ENCODE measurements at places on chromosomes 7 and 10.

GRCh38 chr10:115720121-115720520, 552.9 kb downstream of the GFRA1 start:
- no peak for DNase-seq

- no peak for DNase-seq
Observed at GRCh38 chr10:124564881-124565280, 103.3 kb downstream of the LHPP start.

GRCh38 chr7:130096243-130096827, 26.0 kb downstream of the KLHDC10 start:
- DNase-seq, result no peak

GRCh38 chr7:40232242-40232893, 97.6 kb downstream of the SUGCT start:
- peak; percentile 19 for DNase-seq

DNA sequence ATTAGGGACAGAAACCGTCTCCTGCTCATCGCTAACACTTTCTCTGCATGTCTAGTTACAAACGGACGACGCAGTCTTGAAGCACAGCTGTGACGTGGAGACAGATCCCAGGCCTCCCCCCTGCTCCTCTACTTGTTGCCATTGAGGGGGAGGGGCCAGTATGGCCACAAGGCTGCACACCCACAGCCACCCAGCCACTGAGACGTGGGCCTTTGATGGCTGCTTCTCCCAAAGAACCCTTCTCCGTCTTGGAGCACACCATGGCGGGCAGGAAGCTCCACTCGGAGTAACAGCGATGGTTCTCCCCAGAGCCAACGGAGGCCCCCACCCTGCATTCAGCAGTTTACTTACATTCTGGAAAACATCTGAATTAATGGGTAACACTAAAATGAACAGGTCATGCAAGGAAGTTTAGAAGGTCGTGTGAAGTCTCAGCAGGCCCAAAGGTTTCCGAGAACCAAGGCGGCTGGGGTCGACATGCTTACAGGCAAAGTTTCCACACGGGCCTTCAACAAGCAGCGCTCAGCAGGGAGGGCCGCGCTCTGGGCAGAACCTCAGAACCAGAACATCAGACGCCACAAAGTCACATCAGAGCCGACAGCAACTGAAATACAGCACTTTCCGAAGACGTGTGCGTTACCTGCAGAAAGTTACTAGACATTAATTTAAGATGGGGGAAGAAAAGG, 169.6 kb downstream of the DIP2C start:
- no peak for DNase-seq

DNA sequence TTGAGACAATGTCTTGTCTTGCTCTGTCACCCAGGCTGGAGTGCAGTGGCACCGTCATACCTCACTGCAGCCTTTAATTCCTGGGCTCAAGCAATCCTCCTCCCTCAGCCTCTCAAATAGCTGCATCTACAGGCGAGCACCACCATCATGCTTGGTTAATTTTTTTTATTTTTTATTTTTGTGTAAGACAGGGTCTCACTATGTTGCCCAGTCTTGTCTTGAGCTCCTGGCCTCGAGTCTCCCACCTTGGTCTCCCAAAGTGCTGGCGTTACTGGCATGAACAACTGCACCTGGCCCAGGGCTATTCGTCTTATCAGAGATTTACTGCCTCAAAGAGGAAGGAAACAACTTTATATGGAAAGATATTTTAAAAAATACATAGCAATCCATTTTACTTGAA, 102.8 kb upstream of the NUPR2 start:
- DNase-seq, result no peak

DNA sequence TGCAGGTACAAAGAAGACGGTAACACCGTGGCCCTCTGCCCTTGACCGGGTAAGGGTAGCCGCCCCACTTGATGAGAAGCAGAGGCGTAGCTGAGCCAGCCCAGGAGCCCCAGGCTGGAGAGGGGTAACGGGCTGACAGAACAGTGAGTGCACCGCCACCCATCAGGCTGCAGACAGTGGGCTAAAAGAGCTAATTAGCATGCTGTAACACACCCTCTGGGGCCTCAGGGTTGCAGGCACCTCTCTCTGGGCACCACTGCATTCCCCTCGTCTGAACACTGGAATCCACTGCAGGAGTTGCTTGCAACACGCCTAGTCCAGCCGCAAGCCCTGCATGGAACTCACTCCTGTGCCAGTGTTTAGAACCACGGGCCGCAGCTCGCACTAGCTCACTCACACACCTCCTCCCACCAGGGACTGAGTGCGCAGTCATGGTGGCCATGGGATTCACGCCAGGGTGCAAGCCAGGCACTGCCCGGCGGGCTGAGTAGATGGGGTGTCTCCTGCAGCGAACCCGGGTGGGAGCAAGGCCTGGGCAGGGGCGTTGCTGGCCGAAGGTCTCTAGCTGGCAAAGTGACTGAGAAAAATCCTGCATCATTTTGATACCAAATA, 36.1 kb downstream of the AGMO start:
- DNase-seq, result no peak

DNA sequence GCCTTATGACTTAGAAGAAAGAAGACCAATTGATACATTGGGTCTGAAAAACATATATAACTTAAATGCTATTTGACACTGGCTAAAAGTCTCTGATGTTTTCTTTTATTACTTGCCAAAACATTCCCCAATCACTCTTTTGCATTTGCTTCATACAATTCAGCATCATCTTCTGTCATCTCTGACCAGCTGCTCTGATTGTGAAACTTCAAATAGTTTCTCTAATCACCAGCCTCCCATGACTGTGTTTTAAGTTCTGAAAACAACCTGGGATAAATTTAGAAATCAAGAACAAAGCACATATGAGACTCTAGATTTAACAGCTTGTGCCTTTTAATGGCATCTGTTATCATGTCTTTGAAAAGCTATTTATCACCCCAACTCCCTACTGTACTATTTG, 208.4 kb upstream of the KCND2 start:
- no peak for DNase-seq

DNA sequence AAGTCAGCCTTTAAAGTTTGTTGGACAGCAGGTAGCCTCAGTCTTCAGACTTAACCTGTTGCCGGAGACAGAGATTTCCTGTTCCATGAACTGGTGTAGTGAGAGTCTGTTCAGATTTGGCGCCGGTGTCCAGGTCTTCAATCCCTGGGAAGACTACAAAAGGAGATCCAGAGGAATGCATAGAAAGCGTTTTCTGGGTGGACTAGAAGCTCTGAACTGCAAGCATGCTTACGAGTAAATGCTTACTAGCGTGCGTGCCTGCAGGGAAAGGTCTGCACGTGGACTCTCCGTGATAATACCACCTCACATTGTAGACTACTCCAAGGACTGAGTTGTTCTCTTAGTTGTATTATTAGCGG, 878 bp downstream of the GLRX3 start:
- DNase-seq, result no peak

DNA sequence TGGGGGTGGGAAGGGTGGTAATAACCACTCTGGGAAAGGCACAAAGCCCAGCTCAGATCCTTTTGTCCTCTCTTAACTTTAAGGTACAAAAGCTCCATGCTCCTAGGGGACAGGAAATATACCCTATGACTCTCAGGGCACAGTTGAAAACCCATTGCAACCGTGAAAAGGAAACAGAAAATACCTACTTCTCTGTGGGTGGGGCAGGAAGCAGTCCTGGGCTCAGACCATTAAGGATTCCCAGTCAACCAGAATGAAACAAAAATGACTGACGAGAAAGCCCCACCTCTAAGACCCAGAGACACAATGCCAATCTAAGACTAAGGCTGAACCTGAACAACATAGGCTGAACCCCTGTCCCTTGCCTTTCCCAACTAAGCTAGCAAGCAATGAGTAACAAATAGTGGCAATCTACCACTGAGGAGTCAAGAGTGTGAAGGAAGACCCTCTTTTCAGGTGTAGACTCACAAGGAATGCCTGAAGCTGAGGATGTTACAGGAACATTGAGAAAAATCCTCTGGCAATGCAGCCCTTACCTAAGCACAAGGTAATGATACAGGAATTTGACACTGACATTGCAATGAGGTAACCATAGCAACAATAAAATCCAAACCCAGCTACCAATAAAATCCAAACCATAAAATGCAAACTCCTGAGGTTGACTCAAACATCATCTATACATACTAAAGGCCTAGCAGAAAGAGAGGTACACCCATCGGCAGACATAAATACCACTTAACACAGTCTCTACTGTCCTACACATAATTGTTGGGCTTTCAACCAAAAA, 380.1 kb downstream of the HPSE2 start:
- DNase-seq, result no peak

- peak; percentile 51 for DNase-seq
Observed at GRCh38 chr7:11170175-11170574, 196.5 kb downstream of the PHF14 start.

DNA sequence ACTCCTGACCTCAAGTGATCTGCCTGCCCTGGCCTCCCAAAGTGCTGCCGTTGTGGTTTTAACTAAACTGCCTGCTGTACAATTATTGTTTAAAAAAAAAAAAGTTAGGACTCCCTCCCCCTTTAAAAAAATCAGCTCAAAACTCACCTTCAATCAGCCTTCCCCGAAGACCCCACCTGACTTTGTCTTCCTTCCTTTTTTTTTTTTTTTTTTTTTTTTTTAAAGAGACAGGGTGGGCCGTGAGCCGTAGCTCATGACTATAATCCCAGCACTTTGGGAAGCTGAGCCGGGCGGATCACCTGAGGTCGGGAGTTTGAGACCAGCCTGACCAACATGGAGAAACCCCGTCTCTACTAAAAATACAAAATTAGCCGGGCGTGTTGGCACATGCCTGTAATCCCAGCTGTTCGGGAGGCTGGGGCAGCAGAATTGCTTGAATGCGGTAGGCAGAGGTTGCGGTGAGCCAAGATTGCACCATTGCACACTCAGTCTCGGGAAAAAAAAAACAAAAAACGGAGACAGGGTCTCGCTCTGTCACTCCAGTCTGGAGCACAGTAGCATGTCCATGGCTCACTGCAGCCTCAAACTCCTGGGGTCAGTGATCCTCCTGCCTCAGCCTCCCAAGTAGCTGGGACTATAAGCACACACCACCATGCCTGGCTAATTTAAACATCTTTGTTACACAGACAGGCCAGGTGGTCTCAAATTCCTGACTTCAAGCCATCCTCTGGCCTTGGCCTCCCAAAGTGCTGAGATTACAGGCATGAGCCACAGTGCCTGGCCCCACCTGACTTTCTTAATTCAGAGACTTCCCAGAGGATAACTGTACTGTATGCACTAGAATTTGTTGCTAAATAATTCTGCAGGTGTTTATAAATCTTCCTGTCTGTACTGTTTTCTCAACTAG, 3.2 kb downstream of the FIS1 start:
- no peak for DNase-seq

- DNase-seq, result no peak
Observed at GRCh38 chr10:561721-562120, 127.7 kb downstream of the DIP2C start.

DNA sequence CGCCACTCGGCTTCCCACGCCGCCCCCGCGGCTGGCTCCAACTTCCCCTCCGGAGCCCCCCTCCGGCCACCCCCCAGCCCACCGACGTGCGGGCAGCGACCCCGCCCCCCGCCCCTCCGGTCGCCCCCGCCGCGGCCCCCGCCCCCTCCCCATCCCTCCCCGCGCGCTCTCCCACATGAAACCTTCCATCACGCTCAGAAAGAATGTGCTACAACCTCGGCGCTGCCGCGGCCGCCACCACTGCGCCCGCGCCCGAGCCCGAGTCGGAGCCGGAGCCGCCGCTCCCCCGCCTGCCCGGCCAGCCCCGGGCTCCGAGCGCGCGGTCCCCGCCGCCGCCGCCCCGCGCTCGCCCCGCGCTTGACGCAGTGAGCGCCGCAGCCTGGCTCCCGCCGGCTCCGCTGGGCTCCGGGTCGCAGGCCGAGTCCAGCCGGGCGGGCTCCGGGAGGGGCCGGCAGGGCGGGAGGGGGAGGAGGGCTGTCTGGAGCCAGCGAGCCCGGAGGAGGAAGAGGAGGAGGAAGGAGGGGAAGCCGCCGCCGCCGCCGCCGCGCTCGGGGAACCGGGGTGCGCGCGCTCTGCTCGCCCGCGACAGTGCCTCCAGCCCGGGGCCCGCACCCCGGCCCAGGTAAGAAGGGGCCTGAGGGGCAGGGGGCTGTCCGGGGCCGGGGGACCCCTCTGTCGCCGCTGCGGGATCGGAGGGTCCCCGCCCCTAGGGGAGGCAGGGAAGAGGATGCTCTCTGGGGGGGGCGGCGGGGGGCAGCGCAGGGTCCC, 4.3 kb upstream of the ELFN1 start:
- DNase-seq, result peak; percentile 16

- no peak for DNase-seq
Observed at GRCh38 chr7:127988751-127989150, 42.5 kb downstream of the LRRC4 start.

GRCh38 chr10:50740293-50740648, 535 bp downstream of the ASAH2B start:
- DNase-seq, result peak; percentile 25

- no peak for DNase-seq
Observed at GRCh38 chr7:115271332-115272235, 349.7 kb downstream of the MDFIC start.

GRCh38 chr10:125124115-125124487, 36.3 kb downstream of the CTBP2 start:
- DNase-seq, result no peak

GRCh38 chr7:87056346-87056745, 3.1 kb downstream of the ELAPOR2 start:
- DNase-seq, result no peak

- DNase-seq, result no peak
Observed at GRCh38 chr10:49135575-49136313, 1.9 kb upstream of the FAM170B start.

GRCh38 chr7:112286250-112287086, 80.0 kb downstream of the ZNF277 start:
- peak; percentile 86 for DNase-seq

DNA sequence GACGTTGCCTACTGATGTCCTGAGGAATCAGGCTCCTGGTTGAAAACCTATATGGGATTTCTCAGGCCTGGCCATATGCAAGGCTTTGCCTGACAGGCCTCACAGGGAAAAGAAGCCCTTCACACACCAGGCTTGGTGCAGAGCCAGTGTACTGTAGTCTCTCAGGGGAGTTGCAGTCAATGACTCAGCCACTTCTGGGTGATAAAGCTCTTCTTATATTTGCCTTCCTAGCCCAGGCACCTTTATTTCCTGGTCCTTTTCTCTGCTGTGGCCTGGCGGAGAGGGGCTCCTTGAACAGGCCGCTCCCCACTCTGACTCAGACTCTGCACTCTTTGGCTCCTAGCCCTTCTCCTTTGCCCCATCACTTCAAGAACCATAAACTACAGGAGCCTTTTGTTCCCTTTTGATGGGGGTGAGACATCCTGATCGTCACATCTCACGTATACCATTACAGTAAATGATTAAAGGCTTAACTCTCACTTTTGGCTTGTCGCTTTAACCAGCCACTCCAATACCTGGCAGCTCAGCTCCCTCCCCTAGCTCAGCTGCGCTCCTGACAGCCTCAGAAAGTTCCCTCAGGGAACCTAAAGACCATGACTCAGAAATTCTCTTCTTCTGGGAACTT, 33.5 kb downstream of the DPY19L1 start:
- DNase-seq, result peak; percentile 87

GRCh38 chr7:100003711-100004661, 11.4 kb upstream of the ZKSCAN1 start:
- DNase-seq, result peak; percentile 44

All from NCI-H345 (cell line).